ENCODE measurements at places on chromosomes 6 and 20.
A peak's percentile ranks its signal among the peaks of the same experiment; 100 is the strongest.

GRCh38 chr6:78259935-78260334 lies 607.1 kb downstream of the MEI4 start:
- no peak for DNase-seq

DNA sequence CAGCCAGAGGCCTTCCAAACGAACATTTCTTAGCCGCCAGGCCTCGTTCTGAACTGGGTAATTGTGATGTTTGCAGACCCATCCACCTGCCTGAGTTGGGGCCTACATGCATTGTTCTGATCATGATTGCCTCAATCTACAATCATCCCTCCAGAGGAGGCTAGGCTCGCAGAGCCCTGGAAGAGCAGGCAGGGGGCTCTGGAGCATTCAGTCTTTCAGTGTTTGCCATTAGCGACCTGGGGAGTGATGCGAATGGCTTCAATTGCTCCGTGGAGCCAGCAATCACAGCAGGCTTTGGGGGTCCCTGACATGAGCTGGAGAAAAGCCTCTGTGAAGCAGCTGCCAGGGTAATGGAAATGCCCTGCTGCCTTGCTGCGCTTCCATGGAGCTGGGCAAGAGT lies 22.0 kb downstream of the SNAP25 start:
- no peak for DNase-seq

DNA sequence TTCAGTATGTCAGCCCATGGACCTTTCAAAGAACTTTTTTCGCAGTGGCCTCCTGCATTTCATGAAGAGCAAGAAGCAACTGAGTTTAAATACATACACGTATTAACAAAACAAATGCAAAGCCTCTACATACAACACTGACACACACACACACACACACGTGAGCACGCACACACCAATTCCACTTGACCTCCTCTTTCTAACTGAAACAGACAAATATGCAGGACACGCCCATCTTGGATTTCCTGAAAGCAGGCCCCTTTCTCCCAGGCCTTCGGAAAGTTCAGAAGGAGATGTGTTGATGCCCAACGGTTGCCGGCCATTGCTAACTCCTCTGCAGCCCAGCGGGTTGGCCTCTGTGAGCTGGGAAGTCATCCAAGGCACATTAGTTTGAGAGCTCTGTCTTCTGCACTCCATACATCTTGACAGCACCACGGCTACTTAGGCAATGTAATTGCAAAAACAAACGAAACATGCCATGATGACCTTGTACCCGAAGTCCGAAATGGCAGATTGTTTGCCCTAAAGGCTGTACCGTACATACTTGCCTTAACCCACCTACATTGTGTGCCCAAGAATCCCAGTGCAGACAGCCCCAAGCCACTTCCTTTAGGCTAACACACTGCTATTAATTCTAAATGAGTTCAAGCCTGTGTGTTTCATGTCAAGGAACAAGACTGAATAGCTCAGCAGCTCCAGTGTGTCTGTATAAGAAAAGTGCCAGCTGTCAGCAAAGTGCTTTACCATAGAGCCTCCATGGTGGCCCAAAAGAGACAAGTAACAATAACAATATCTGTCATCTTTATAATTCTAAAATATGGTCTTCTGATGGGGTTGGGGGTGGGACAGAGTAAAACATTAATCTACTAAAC lies 138.8 kb upstream of the RNF217 start:
- no peak for DNase-seq

GRCh38 chr6:156316583-156317125 lies 460.5 kb upstream of the ARID1B start:
- DNase-seq: no peak

DNA sequence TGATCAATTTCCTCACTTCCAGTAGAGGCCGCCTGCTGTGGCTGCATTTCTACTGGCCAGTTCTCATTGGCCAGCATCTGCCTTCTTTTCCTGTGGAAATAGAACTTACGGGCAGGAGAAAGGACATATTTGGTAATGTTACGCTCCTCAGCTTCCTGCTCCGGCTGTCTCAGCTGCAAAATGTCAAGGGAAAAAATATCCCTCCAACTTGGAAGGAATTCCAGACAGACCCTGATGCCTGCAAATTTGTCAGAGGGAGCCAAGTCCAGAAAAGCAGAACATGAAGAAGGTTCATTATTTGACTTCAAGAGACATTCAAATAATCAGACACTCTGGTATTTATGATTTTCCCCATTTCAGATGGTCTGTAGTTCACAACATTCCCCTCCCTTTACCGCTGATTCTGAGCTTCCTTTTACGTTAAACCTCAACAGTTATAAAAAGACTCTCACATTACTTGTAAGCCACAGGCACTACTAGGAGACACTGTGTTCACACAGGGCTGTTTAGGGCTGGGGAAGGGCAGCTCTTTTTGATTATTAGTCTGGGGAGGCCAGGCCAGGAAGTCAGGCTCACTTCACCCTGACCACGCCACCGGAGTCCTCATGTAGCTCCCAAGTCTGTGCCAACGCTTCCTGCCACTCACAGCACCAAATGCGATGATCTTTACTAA lies 179.6 kb upstream of the CCN2 start:
- DNase-seq: peak; percentile 65
